Stimulated activated CD4-positive, alpha-beta T cell treated with anti-CD3 and anti-CD28 coated beads, Interleukin-15, amount 100 ng/mL, for 1 hour (primary cell): ENCODE measurements at places on chromosomes 6 and 20.

- DNase-seq = no peak
Observed at GRCh38 chr6:91786474-91787184, 1199.8 kb upstream of the MAP3K7 start.

DNA sequence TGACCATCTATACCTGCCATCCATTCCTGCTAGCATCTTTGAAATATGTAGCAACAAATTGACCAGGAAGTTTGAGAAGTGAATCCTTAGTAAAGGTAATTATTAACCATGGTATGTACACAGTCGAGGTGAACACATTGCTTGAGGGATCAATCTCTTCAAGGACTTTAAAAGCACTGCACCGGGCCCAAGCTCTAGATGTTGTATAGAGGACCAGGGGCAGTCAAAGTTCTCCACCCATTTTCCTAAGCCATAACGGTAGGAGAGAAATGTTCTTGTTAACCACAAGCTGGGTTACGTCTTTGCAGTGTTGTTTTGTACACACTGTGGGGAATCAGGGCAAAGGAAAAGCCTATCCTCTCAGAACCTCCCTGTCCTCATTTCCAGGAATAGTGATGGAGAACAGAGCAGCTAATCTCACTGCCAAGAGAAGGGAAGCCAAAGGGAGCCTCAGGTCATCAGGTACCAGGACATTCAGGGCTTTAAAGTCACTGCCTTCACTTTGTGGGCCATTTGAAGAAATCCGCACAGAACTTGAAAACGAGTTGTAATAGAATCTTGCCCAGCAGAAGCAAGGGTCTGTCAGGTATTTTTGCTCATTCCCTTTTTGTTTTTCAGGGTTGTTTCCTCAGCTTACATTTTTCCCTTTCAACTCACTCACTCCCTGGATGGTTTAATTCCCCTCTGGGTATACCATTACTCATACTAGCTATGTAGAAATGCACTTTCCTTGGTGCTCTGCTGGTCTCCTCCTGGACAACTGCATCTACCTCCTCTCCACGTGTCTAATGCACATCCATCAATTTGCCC lies 5.3 kb upstream of the PM20D2 start:
- DNase-seq = no peak

DNA sequence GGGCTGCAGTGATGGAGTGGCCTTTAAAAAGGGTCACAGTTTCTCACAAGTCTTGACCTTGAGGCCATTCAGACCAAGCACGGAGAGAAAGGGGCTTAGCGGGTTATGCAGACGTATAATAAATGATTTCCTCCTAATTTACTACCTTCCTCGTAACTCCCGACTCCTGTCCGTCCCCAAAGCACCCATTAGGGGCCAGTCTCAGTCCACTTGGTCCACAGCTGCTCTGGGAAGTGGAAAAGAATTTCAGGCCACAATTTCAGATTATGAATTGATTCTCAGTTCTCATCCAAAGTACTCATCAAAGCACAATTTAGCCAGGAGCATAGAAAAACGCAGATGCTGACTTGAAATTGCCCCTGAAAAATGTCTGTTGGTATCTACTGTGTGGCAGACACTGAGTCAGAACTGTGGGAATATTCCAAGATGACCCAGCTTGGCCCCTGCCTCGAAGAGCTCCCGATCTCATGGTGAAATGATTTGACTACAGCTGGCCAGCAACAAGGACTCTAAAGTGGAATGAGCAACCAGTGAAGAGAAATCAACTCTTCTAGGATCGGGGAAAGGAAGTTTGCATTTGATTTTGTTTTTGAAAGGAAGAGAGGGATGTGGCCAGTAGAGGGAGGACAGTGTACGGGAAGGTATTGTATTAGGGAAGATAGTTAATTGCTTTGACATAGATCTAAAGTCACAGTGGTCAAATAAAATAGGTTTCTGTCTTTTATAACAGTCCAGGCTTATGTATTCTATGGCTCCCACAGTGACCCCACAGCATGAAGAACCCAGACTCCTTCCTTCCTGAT lies 15.2 kb upstream of the STK35 start:
- DNase-seq = no peak

DNA sequence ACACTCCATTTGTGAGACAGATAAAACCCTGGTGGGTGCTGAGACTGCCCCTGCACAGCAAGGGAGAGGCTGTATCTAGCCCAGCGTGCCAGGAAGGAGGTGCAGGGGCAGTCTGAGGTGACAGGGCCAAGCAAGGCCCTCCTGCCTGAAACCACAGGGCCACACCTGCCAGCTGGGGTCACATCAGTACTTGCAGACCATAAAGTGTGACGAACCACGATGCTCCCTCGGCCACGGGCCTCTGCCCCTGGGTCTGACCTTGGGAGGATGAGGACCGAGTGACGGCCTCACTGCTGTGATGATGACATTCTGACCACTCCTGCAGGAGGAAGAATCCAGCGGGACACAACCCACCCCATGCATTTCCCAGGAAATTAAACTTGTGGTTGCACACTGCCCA lies 75.1 kb downstream of the NINL start:
- no peak for DNase-seq

DNA sequence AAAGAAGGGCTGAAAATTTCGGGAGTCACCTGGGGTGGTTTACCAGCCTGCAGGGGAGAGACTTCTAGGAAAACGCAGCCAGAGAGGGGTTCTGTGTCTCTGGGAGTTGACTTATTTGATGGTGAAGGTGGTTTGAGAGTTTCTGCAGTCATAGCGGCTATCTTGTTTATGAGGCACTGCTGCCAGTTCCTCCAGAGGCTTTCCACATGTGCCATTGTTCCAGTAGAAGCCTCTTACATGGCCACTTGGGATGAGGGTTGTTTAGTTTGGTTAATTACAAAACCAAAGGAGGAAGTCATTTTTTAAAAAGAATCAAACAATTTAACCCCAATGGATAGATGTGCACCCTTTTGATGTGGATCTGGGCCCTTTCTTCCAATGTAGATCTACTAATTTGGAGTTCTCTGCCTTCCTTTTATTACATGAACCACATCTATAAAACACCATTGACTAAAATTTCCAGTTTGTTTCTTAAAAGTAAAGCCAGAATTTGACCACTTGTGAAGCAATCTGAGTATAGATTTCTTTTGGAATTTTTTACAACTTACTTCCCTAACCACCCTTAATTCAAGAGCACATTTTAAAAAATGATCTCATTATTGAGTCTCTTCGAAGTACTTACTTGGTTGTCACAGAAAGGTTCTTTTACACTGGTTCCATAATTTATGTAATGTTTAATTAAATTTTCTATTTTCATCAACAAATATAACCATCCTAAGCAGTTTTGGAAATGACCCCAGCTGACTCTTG lies 97.6 kb downstream of the TCP11 start:
- DNase-seq = no peak

GRCh38 chr6:164085091-164086075 lies 670.9 kb downstream of the QKI start:
- no peak for DNase-seq

GRCh38 chr6:127030836-127031235 lies 87.6 kb upstream of the RSPO3 start:
- no peak for DNase-seq

- DNase-seq = no peak
Observed at GRCh38 chr20:2691663-2692035, 931 bp upstream of the EBF4 start.

- DNase-seq = no peak
Observed at GRCh38 chr6:41576667-41577066, 30.5 kb downstream of the FOXP4 start.

DNA sequence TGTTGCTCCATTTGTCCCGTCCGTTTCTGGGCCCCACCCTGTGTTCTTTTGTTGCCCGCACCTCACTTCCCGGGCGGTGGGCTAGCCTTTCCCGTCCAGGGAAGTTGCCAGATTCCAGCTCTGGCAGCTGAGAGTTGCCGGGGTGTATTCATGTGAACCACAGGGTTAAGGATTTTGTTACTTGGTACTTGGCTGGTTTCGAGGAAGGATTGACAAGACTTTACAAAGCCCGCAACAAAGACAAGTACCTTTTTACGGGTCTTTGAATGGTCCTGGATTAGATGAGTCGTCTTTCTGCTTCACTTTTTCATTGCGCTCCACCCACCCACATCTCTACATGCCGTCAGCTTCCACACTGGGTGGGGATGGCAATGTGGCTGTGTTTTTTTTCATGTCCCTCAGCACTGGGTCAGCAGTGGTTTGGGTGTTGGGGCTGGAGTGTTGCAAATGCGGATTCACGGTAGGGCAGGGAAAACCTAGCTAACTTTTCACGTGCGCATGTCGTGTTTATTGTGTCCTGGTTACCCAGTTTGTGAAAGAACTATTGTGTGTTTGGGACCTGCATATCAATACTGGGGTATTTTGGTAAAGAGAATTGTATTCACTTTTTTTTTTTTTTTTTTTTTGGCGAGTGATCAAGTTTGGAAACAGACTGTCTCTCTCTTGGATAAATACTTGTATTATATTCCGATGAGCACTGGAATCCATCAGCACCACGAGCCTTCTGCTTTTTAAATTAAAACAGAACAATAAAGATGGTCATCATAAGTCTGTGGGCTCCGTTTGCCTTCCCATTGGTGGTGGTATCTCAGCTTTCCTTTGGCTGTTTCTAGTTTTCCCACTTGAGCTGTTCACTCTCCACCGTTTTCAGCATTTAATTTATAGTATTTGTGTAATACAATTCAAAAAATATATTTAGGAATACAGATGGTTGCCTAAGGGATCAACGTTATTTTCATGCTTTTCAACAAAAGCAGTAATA lies 1.2 kb downstream of the DUSP22 start:
- peak; percentile 15 for DNase-seq

GRCh38 chr20:60053125-60053817 lies 95.0 kb downstream of the CDH26 start:
- DNase-seq = no peak

DNA sequence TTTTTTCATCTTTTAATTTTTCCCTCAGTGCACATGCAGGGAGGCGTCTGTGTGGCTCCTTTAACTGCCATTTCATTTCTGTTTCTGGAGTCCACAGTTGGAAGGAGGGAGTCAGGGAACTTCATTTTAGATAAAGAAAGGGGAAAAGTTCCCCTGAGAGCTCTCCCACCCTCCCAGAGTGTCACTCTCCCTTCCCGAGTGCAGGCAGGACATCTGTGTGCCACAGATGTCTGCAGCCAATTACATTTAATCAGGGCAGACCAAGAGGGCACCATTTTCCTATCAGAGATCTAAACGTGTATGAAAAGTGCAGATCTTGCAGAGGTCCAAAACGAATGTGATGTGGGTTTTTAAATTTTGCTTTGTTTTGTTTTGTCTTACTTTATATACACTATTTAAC lies 96.6 kb downstream of the PXDC1 start:
- DNase-seq = no peak

DNA sequence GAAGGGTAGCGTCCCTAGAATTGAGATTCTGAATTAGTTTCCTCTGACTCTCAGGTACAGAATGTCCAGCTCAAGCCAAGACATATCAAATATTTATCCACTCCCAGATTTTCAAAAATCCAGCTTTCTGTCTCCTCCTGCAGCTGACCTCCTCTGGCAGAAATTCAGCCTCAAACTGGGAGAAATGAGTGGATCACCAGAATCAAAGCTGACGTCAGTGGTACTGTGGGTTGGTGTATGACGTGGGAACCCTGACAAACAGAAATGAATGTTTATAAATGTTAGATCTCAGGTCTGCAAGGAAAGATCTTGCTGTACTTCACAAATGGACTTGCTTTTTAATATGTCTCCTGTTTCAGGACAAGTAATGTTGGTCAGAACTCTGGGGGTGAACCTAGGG lies 595.0 kb downstream of the PTPRT start:
- no peak for DNase-seq

DNA sequence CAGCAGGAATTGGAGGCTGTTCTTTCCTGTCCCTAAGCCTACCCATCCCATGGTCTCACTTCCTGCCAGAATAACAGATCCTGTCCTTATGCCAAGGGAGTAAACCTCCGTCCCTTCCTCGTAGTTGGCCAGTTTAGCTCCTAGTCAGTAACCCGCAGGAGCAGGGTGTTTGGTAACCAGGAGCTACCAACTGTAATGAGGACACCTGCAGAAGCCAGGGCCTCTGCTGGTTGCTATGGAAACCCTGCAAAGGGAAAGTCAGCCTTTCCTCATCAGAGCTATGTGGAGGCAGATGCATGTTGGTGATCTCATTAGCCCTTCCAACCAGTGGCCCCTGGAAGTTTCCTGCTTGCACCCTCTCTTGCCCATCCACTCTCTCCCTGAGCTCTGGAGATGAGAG lies 368.2 kb upstream of the SULF2 start:
- DNase-seq = no peak

GRCh38 chr6:35089935-35090505 lies 51.1 kb downstream of the TCP11 start:
- DNase-seq = no peak

DNA sequence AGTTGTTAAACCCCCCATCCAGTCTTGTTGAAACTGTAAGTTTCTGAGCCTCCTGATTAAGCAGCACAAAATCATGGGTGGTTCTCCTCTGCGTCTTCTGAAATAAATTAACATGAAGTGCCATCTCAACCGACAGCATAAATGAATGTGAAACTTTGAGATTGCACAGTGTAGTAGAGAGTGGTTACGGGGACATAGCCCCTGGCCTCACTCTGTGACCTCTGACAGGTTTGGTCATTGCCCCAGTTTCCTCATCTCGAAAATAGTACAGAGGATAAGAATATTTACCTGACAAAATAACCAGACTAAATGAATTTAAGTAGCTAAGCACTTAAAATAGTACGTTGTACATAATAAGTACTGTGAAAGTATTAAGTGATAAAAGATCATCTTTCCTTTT lies 19.1 kb downstream of the NKX2-4 start:
- DNase-seq = no peak
